Stomach (tissue), 19 donors: ENCODE measurements at places on chromosomes 7 and 10. TPM values are rescaled to one million over a fixed set of nuclear protein-coding genes. Genes with fewer than 3 reads are reported as not detected.

The LMBR1 gene
- 187 TPM for total RNA-seq

The HGF gene
- 7.0 TPM for total RNA-seq

The AKR1C1 gene
- 63.4 TPM for total RNA-seq

The ZNF479 gene
- total RNA-seq: not detected

DNA sequence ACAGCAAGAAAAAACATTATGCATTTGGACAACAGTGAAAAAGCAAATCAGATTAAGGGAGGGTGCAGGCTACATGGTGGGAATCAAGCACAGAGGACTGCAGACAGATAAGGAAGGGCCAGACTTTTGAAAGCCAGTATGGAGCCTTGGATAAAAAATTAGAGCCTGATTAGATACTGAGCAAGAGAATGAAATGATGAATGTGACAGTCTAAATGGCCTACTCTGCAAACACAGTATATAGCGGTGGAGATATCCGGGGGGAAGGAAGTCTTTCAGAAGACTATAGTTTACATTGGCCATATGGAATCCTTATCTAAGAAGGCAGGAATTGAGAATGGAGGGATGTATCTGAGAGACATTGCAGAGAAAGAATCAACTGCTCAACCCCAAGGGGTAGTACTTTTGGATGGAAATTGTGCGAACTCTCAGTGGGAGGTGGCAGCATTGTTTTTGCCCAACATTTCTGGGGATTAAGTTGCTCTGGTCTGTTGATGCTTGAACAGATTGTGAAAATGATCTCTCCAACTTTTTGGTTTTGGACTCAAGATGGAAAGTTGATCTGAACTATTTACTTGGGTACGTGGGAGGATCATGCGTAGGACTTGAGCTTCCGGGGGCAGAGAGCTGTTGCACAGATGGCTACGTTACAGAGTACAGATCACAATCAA, 39.4 kb upstream of the CHCHD3 start:
- DNase-seq: no peak
- H3K27me3 ChIP-seq: no peaks in the 10 kb centered on the region
- no peaks in the 10 kb centered on the region for H3K36me3 ChIP-seq
- no peak overlapping the region for H3K27ac ChIP-seq
- H3K4me1 ChIP-seq: no peaks in the 10 kb centered on the region
- no peak overlapping the region for H3K4me3 ChIP-seq

DNA sequence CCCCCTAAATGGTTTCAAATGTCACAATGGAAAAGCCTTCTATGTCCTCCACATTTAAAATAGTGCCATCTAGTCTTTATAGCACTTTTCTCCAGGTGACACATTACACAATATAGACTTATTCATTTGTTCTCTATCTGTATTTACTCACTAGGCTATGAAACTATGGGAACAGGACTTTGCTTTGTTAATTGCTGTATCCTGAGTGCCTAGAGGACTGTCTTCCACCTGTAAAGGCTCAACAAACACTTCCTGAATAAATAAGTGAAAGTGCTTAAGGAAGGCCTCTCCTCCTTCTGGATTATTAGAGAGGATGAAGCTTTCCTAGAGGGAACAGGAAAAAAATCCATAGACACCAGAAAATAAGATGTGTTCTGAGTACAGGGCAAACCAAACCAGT, 397.6 kb upstream of the LRRN3 start:
- H3K27me3 ChIP-seq: no peaks in the 10 kb centered on the region
- H3K36me3 ChIP-seq: no peaks in the 10 kb centered on the region
- H3K4me3 ChIP-seq: no peak overlapping the region
- no peaks in the 10 kb centered on the region for H3K4me1 ChIP-seq

- peaks cover 37% of the 10 kb centered on the region for H3K36me3 ChIP-seq
- no peak overlapping the region for H3K27ac ChIP-seq
- H3K4me1 ChIP-seq: peaks cover 10% of the 10 kb centered on the region
- H3K27me3 ChIP-seq: no peaks in the 10 kb centered on the region
Measured at GRCh38 chr7:127683776-127684681, 32.0 kb downstream of the SND1 start.

GRCh38 chr10:124007102-124007772, 86.2 kb downstream of the CHST15 start:
- no peaks in the 10 kb centered on the region for H3K27me3 ChIP-seq
- H3K27ac ChIP-seq: peak overlapping the region; percentile 83
- H3K36me3 ChIP-seq: no peaks in the 10 kb centered on the region
- no peak for DNase-seq

DNA sequence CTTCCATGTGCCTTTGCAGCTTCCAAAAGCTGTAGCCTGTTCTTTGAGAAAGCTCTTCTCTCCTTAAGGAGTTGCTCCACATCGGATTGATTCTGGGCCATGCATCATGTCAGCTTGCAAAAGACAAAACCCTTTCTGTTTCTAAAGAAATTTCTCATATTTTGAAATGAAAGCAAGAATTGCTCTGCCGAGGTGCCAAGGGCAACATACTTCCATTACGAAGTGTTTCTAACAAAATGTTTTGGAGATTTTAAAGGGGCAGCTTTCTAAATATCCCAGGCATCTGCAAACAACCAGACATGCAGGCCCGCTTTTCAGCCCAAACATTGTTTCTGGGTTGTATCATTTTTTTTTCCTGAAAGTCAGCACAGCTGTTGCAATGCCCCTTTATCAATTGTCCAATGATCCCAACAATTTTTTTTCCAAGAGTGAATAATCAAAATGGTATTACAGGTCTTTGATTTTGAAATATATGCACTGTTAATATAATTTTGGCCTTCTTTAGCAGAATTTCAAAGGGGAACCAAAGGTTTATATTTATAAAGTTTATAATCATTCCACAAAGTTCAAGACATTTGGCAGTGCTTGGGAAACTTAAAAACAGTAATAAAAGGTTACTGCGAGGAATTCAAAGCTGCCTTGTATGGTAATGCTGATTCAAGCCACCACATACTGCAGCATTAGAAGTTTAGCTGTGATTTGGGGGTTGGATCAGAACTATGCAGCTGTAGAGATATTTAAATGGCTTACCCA, 61.0 kb downstream of the TES start:
- no peak for DNase-seq
- peak overlapping the region; percentile 65 for H3K27ac ChIP-seq
- no peak overlapping the region for H3K4me3 ChIP-seq
- H3K4me1 ChIP-seq: peaks cover 34% of the 10 kb centered on the region
- H3K27me3 ChIP-seq: no peaks in the 10 kb centered on the region
- no peaks in the 10 kb centered on the region for H3K36me3 ChIP-seq

- no peaks in the 10 kb centered on the region for H3K36me3 ChIP-seq
- H3K27ac ChIP-seq: no peak overlapping the region
- H3K4me3 ChIP-seq: no peak overlapping the region
- DNase-seq: peak; percentile 92
- no peaks in the 10 kb centered on the region for H3K27me3 ChIP-seq
Measured at GRCh38 chr7:140653319-140654108, 12.9 kb upstream of the DENND2A start.

- H3K4me1 ChIP-seq: peaks cover 24% of the 10 kb centered on the region
- no peaks in the 10 kb centered on the region for H3K36me3 ChIP-seq
- peaks cover 15% of the 10 kb centered on the region for H3K27me3 ChIP-seq
- no peak overlapping the region for H3K27ac ChIP-seq
- no peak for DNase-seq
Measured at GRCh38 chr7:32073533-32073932, 3.3 kb upstream of the PDE1C start.

DNA sequence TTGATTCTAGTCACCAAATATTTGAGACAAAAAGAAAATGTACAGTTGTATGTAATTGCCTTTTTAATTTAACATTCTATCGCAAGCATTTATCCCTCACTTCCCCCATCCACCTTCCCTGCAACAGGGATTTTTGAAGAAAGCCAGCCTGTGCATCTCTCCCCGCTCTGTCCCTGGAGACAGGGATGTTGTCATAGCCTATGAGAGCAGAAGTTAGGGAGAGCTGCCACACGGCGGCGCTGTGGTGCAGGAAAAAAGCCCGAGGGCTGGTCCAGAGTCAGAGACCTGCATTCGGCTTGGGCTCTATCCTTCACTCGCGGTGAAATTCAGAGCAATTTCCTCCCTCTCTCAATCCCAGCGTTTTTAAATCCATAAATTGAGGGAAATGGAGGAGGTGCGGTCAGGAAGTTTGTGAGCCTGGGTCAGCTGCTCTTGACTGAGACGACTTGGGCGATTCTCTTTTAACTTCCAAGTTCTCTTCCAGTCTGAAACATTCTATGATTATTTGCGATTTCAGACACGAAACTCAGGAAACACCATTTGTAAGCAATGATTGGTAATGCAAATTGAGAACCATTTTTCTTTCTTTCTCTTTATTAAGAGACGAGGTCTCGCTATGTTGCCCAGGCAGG, 17.5 kb downstream of the HKDC1 start:
- peaks cover 4% of the 10 kb centered on the region for H3K4me1 ChIP-seq
- H3K4me3 ChIP-seq: no peak overlapping the region
- no peaks in the 10 kb centered on the region for H3K36me3 ChIP-seq
- H3K27me3 ChIP-seq: no peaks in the 10 kb centered on the region
- H3K27ac ChIP-seq: no peak overlapping the region
- DNase-seq: peak; percentile 90

DNA sequence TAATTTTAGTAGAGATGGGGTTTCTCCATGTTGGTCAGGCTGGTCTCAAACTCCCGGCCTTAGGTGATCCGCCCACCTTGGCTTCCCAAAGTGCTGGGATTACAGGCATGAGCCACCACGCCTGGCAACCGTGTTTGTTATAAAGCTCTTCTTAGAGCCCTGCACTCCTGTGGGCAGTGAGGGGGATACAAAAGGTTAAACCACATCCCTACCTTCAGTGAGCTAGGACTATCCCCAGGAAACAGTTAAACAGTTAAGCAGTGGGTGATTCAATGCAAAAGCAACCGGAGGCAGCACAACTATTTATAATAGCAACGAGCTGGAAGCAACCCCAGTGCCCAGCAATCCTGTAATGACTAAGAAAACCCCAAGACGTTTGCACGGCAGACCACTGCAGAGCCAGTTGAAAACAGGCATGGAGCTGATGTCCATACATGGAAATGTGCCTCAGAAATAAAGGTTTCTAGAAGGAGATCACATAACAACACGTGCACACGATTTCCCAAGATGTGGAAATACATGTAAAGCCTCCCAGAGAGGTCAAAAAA, 107.2 kb upstream of the LYZL2 start:
- no peaks in the 10 kb centered on the region for H3K36me3 ChIP-seq
- DNase-seq: peak; percentile 62
- H3K4me1 ChIP-seq: peaks cover 6% of the 10 kb centered on the region
- no peaks in the 10 kb centered on the region for H3K27me3 ChIP-seq
- H3K27ac ChIP-seq: no peak overlapping the region
